ENCODE measurements at places on chromosomes 5 and 9.

DNA sequence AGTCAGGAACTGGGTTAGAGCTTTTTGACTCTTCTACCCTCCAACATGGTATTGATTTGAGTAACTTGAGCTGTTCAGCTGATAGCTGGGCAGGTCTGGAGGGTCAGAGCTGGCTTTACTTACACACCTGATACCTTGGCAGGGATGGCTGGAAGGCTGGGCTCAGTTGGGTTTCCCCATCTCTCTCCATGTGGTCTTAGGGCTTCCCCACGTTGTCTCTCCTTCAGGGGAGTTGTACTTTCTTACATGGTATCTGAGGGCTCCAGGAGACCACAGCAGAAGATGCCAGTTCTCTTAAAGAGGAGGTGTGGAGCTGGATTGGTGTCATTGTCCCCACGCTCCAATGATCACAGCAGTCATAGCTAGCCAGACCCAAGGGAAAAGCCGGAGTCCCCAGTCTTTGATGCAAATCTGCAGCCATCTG lies 25.6 kb downstream of the ISOC1 start:
- DNase-seq, result no peak

DNA sequence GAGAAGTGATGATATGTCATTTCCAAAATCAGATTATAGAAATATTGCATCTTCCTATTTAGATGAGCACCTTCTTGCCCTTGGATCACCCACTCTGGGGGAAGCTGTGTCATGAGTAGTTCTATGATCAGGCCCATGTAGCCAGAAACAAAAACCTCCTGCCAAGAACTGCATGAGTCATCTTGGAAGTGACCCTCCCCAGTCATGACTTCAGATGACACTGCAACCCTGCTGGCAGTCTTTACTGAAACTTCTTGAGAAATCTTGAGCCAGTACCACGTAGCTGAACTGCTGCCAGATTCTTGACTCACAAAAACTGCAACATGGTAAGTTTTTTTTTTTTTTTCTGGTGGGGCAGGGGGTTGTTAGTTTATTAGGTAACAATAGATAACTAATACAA lies 439.6 kb upstream of the PTGER4 start:
- no peak for DNase-seq

GRCh38 chr5:23763170-23763569 lies 255.8 kb downstream of the PRDM9 start:
- no peak for DNase-seq

- no peak for DNase-seq
These were observed 2.8 kb downstream of the OTULIN start for GRCh38 chr5:14667290-14667689.

GRCh38 chr9:126125577-126125976 lies 201.1 kb upstream of the MVB12B start:
- DNase-seq, result no peak

GRCh38 chr5:93343570-93343969 lies 237.4 kb downstream of the NR2F1-AS1 start:
- DNase-seq, result no peak

- DNase-seq, result no peak
These were observed 43.8 kb downstream of the FAT2 start for GRCh38 chr5:151547364-151547763.

DNA sequence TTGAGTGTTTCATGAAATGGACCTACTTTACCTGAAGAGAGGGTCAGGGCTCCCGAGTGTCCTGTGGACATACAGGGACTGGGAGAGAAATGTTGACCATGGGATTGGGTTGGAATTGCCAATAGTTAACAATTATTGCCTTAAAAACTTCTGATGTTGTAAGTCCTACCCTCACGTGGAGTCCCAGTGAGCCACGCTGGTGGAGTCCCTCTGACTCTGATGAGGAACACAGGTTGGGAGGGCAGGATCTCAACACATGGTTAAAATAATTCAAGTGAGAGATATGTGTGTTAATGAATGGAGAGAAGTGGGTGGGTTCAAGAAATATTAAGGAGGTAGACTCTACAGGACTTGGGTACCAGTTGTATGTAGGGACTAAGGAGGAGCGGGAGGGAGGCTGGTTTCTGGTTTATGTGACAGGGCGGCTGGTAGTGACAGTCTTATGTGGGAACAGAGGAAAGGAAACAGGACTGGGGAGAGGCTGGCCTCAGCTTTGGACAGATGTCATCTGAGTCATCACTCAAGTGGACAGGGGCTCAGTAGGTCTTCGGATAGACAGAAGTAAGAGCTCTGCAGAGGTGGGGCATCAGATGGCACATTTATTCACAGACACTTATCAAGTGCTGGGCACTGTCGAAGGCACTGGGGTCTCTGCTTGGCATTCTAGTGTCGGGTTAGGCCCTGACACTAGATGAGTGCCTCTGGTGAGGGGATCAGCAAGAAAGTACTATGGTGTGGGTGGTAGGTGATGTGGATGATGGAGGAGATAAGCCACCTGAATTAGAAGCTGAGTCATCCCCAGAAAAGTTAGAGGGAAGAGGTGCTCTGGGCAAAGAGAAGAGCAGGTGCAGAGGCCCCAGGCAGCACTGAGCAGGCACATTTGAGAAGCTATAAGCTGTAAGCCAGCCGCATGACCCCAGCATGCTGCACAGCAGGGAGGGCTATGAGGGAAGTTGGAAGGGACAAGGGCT lies 27.2 kb downstream of the MAML1 start:
- no peak for DNase-seq

DNA sequence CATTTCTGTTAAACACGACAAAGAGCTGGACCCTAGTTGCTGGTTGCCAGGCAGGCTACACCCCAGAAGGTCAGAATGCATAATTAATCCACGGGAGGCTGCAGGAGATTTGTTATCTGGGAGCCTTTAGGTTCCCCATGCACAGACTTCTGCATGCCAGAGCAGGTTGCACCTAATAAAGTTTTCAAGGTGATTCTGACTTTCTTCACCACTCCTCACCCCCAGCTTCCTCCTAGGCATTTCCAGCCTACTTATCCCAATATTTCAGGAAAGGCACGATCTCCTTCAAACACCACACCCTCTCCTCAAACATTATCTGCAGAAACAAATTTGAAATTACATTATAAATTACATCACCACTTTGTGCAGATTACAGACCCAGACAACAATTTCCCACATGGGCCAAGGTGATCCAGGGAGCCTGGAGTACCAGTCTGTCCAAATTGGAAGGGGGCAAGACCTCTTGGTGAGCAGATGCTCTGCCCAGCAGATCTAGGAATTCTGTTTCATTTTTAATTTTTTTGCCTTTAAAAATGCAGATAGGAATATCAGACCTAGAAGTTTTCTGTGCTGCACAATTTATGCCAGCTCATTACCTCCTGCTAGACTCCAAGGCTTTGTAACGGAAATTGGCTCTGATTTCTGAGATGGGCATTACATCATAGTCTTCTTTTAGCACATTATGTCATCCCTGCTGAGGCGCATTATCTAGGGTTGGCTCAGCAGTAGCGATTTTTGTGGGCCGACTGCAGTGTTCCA lies 363.4 kb upstream of the SLC30A5 start:
- DNase-seq, result peak; percentile 60

DNA sequence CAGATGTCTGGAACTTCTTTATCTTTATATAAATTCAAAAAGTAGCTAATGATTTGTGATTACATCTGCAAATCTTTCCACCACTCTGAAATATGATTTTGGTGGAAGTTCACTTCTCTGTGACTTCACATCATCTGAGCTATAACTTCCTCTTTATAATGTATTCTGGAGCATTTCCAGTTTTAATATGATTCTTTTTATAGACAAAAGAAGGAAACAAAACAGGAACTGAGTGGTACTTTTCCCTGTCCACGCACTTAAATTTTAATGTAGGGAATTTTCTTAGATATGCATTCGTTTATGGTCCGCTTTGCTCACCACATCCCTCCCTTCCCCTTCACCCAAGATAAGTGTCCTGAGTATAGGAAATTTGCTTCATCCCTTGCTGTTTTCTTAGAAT lies 333.5 kb downstream of the CHSY3 start:
- no peak for DNase-seq

- no peak for DNase-seq
These were observed 165.5 kb downstream of the OLFM1 start for GRCh38 chr9:135252980-135253304.

GRCh38 chr9:97525451-97525850 lies 24.0 kb downstream of the TMOD1 start:
- no peak for DNase-seq

- no peak for DNase-seq
These were observed 542.5 kb downstream of the TLE1 start for GRCh38 chr9:81146684-81147337.

DNA sequence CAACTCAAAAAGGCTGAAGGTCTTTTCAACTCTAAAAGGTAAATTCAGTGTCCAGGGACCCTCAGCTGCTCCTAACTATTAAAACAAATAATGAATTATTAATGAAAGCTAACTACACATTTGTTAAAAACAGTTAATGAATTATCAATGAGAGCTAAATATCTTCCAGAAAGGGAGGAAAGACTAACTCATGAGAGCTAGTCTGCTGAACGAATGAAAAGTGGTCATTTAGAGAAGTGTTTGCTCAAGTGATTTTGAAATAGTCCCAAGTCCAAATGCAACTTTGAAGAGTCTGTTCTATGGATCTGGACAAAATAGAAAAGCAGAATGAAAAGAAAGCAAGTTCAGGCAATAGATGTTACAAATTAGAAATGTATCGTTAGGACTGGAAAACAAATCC lies 133.9 kb upstream of the SPEF2 start:
- DNase-seq, result no peak

DNA sequence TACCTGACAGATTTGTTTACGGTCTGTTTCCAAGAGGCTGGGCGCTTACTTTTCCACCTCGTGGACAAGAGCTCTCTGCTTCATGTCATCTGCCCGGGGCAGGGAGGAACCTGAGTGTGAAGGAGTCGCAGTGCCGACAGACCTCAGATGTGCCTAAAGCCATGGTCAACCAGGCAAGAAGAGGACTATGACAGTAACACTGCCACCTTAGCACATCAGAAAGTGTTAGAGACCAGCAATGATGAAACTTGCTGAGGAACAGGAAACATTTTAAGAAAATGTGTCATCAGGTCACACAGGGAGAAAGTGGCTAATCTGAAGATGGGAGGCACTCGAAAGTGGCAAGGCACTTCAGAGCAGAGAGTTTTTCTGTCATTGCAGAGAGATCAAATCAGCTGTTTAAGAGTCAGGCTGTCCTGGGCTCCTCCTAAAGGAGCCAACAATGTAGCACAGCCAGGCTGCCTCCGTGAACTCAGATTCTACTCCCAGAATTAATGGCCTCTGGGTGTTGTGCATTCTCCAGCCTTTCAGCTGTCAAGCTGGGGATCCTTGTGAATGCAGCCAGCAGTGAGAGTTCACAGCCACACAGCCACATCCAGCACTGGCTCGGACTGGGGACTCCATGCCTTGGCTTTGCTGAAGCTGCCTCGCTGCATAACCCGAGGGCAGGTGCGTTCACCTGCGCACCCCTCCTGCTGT lies 94.6 kb downstream of the RAPGEF1 start:
- no peak for DNase-seq

DNA sequence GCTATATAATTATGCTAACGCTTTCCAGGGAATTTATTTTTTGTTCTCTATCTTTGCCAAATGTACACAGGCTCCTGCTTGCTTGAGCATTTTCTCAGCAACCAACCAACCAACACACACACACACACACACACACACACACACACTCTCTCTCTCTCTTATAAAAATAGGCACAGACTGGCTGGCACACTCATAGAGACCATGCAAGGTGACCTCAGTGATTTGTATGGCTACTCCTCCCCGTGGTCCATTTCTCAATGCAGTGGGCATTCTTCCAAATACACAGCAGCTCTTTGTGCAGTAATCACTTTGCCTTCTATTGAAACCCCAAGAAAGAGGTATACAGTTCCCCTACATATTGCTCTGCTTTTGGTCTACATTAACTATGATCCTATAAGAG lies 416.0 kb downstream of the MAN2A1 start:
- no peak for DNase-seq

DNA sequence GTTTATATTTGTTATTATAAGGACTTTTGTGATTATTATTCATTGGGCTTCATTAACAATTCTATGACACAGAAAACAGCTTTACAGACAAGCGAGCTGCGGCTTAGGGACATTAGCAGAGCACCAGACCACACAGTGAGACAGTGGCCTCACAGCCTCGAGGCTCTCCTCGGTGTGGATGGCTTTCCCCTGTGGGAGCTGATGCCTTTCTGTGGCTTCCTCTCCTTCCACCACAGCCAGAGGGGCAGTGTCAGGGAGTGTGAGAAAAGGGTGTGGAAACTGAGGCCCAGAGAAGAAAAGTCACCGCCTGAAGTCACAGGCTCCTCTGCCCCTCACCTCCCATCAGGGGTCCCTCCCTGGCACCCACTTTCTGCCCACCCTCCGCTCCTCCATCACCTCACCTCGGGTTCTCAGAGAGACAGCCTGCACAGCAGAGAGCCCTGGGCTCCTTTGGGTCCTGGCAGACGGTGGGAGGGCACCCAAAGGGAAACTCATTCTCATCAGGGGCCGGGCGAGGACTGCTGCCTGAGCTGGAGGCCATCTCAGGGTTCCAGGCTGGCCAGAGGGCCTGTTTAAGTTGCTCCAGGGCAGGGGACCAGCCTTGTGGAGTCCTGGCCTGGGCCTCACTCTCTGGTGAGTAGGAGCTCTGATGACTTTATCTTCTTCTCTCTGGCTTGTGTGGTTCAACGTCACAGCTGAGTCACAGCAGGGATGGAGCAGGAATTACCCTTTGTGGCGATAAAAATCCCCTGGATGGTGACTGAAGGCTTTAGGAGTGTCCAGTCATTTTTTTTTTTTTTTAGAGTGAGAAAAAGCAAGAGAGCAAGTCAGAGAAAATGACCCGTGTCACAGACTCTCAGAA lies 830 bp downstream of the TRAF1 start:
- DNase-seq, result no peak

GRCh38 chr5:66864240-66864884 lies 268.2 kb downstream of the MAST4 start:
- DNase-seq, result no peak

GRCh38 chr5:74183041-74183440 lies 457.5 kb downstream of the ENC1 start:
- no peak for DNase-seq

DNA sequence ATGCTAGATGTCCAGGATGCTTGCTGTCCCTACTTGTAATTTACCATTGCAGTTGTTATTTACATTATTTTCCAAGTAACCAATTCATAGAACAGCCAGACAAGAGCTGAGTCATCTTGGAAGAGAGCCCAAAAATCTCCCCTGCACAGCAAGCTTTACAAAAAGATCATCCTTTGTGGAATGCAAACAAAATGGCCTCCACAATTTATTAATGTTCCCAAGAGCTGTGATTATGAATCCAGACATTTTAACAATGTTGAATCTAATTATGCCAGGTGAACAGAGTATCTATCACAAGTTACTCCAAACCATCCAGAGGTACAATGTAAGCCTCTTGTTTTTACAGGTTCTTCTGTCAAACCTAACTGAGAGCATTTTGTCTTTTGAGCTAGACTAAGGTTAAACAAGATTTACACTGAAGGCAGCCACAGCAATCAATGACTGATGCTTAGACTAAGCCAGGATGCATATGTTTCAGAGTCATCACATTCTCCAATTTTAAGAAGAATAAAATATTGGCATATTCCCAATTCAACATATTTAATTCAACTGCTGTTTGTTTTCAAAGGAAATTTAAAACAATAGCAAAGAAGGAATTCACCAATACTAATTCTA lies 95.3 kb upstream of the SLC12A2 start:
- no peak for DNase-seq

- no peak for DNase-seq
These were observed 32.3 kb downstream of the SHISAL2B start for GRCh38 chr5:64722588-64722987.

- DNase-seq, result no peak
These were observed 63.9 kb downstream of the SERINC5 start for GRCh38 chr5:80191991-80192398.

- DNase-seq, result no peak
These were observed 10.6 kb downstream of the C1QTNF2 start for GRCh38 chr5:160359816-160360215.
